ENCODE measurements at places on chromosomes 5 and 9.
A peak's percentile ranks its signal among the peaks of the same experiment; 100 is the strongest.

DNA sequence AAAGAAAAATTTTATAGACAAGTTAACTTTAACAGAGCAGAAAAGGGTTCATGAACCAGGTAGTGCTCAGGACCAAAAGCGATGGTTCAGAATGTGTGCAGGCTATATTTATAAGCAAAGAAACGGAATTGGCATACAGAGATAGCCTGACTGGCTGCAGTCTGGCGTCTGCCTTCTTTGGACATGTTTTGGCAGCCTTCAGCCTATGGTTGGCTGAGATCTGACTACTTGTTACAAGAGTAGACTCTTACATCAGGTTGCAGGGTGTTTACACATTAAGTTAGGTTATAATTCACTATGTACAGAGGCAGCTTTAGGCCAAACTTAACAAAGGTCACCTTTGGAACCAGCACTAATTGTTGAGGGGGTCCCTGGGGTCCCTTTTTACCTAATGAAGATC lies 7.0 kb downstream of the NOP16 start:
- DNase-seq: no peak

- DNase-seq: no peak
Measured at GRCh38 chr9:137064027-137064879, 6.1 kb downstream of the SAPCD2 start.

- peak; percentile 37 for DNase-seq
Measured at GRCh38 chr5:134905246-134905996, 490 bp downstream of the PCBD2 start.

DNA sequence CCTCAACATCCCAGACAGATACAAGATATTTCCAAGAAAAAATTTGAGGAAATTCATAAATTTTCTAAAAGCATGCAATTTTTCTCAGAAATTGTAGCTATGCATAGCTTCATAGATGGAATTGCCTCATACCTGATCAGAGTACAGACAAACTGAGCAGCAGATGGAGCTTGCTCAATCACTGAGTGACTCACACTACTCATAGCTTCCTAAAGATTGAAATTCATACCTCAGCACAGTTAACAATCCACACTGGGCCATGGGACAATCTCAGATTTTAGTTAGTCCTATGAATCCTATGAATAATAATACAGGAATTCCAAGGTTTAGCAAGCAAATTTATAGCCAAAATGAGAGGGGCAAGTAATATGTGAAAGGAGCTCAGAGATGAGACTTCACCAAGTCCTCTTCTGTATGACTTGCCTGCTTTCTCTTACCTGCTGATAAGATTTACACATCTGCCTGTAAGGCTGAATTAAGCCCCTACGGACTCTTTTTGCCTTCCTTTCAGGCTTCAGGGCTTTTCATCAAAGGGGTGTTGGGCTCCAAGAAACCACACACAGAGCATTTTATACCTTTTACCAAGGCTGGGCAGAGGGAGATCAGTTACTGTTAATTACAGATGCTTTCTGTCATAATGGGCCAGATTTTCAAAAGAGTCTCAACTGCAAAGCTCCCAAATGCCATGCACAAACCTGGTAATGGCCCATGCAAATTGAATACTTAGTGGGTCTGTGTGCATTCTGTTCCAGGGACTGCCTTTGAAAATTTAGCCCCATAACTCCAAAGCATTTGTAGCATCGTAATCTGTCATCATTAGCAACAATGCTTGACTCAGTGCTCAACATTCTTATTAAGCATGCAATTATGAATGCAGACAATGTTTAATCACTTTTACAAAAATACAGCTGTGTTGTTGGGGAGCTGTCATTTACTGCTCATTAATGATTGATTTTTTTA lies 439.3 kb downstream of the DTWD2 start:
- no peak for DNase-seq

DNA sequence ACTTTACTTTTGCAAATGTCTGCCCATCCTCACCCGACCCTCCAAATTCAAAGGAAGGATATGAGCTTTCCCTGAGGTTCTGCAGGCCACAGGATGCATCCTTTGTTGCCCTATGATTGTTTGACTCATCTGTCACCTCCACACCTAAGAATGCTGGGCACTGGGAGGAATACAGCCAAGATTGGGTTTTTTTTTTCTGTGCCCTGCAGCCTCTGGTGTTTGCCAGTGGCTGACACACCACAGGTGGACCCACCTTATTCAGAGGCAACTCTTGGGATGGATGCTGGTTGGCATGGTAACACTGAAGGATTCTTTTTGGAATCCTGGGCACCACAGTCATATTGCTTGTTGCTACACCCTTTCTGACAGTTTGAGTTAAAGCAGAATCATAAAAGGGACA lies 29.7 kb downstream of the C9orf152 start:
- no peak for DNase-seq

DNA sequence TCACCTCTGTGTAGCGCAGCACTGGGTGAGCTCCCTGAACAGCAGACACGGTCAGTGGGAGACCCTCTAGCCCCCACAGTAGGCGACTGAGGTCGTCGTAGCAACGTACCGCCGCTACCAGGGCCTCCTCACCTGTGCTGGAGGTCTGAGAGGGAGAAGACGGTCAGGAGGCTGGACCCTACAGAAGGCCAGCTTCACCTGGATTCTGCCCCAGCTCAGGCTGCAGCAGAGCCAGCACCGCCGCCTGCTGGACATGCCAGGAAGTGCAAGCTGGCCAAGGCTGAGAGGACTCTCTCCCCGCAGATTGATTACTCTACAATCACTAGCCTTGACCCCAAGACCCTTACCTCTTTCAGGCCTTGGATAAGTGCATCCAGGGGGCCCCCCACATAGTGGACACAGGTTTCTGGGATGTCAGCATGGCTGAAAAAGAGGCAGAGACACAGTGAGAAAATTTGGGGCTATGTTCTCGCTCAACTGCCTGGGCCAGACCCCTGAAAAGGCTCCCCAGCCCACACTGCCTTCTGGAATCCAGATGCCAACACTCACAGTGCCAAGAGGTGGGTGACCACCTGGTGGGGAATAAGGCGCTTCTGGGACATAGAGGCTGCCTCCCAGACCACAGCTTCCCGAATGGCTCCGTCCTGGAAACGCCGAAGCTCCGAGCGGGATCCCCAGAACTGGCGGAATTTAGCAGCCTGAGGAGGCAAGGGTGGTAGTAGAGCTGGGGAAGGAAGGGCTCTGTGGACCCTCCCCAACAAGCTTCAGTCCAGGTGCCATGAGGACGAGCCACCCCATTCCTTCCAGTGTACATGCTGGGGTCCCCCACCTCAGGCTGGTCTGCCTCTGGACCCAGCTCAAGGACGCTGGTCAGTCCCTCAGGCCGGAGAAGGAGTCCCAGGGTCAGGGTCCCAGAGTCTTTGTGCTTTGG lies 6.9 kb downstream of the NOL6 start:
- peak; percentile 36 for DNase-seq

GRCh38 chr9:131094622-131095021 lies 1.7 kb upstream of the AIF1L start:
- DNase-seq: no peak

DNA sequence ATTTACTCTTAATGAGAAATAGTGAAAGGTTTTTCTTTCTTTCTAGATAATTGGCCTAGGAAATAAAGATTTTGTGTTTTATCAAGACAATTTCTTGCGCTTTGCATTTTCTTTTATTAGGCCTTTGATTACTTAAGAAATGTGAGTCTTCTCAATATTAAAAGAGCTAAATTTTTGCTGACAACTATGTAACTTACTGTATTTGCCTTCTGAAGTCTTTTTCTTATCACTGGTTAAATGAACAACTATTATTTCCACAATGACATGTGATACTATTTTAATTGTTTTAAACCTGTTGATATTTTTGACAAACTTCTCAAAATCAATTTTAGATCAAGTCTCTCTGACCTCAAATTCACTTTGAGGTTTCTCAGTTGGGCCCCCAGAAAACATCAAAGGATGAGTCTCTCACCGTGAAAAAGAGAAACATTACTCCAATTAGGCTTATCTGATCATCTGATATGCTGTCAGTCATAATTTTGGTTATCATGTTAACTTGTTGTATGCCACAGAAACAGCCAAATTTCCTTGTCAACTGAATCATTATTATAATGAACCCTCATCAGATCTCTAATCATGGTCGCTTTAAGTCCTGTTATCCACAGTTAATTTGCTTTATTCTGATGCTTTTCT lies 48.8 kb downstream of the RAPGEF1 start:
- no peak for DNase-seq

- no peak for DNase-seq
Measured at GRCh38 chr9:91546574-91546973, 122.9 kb upstream of the NFIL3 start.

DNA sequence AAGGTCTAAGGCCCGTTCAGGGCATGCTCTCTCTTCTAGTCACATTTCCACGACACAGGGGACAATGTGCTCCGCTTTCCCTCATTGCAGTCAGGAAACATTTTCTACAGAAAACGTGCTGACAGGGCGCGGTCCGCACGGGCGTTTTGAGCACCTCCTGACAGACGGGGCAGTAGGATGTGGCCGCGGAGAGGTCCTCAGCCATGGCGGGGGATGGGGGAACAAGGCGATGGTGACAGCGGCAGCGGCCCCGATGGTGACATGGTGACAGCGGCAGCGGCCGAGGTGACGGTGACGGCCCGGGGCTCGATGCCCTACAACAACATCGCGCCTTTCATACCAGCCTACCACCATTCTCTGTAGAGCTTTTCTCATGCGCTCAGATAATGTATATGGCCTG lies 4.1 kb downstream of the PLPP1 start:
- DNase-seq: no peak

GRCh38 chr5:160976181-160976580 lies 124.2 kb upstream of the ATP10B start:
- DNase-seq: no peak

DNA sequence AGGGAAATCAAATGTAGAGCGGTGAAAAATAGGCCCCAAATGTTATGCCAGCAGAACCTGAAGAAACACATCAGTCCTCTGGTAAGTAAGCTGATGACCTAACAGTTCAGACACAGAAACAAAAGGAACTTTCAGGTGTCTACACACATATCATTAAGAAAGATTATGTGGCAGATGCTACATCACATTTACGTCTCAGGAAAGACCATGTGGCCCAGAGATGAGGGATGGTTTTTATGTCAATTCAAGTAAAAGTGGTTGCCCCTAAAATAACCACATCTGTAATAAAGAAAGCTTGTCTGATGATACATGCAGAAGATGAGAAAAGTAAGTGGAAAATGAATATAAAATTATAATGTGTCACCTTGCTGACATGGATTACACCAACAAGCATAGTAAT lies 31.4 kb downstream of the GNAQ start:
- no peak for DNase-seq

DNA sequence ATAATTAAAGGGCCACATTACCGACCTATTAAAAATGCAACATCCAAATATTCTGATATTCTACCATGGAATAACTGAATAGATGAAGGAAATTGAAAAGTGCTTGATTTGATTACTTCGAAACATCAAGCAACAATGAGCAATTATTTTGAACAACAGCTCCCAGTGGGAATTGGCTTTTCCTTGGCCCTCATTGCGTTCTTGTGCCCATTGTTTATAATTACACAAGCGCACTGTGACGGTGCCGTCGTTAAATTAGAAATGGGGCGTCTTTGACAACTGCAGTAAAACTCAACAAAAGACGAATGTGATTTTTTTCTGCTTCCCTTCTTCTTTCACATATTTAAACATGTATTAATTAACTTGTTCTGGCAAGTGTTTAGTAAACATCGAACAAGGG lies 61.6 kb downstream of the CDH6 start:
- DNase-seq: no peak

DNA sequence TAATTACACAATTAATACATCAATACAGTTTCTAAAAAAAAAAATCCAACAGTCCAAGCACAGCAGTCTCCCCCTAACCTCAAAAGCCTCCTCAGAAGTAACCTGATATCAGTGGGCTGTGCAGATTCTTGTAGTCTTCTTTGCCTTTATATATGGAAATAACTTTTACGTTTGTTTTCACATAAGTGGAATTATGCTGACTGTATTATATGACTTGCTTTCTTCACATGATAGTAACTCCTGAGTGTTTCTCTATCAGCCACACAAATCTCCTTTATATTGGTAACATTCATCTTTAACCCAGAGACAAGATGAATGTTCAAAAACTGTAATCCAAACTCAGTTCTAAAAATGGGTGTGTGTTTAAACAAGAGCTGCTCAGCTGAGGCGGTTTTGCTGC lies 71.9 kb upstream of the FANCC start:
- no peak for DNase-seq

DNA sequence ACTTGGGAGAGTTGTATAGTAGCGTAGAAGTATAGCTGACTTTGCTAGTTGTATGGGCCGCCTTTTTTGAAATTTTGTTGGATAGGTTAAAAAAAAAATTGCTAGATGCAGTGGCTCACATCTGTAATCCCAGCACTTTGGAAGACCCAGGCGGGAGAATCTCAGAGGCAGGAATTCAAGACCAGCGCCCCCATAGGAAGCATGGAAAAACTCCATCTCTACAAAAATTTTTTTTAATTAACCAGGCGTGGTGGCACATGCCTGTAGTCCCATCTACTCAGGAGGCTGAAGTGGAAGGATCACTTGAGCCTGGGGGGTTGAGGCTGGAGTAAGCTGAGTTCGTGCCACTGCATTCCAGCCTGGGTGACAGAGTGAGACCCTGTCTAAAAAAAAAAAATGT lies 59.2 kb downstream of the SMC5 start:
- DNase-seq: no peak

GRCh38 chr5:83780699-83781350 lies 60.2 kb upstream of the HAPLN1 start:
- DNase-seq: no peak

GRCh38 chr5:153753645-153754432 lies 263.4 kb downstream of the GRIA1 start:
- DNase-seq: no peak

DNA sequence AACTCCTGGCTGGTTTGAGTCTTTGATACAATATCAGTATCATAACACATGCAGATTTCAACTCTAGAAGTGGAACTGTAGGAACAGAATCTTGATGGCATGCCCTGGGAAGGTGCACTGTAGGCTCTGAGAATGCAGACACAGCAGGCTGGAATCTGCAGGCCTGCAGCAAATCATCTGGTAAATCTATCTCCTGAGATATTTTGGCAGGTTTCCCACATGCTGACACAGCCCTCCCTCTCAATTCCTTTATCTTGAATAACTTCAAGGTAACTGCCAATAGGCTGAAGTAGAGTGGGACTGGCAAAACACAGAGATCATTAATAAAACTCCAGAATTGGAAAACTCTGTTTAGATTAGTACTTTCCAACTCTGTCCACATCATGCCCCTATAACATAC lies 177.8 kb upstream of the PCSK5 start:
- DNase-seq: no peak

GRCh38 chr5:80592761-80593160 lies 22.7 kb upstream of the ANKRD34B start:
- no peak for DNase-seq

- DNase-seq: no peak
Measured at GRCh38 chr5:39503155-39503554, 78.4 kb upstream of the DAB2 start.

Measured in stimulated activated CD8-positive, alpha-beta memory T cell treated with anti-CD3 and anti-CD28 coated beads, Interleukin-15, amount 100 ng/mL, for 4 hours (primary cell).